ENCODE measurements at places on chromosomes 1 and 21.

GRCh38 chr1:8625981-8626898 lies 191.2 kb downstream of the RERE start:
- DNase-seq = peak; percentile 77

DNA sequence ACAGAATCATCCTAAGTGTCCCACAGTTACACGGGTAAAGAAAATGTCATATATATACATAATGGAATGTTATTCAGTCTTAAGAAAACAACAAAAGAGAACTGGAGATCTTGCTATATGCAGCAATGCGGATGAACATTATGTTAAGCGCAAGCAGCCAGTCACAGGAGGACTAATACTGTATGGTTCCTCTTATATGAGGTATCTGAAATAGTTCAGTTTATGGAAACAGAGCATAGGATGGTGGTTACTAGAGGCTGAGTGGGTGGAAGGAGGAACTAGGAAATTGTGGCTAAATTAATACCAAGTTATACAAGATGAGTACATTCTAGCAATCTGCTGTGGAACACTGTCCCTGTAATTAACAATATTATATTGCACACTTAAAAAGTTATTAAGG lies 834.3 kb downstream of the KCNT2 start:
- DNase-seq = no peak

DNA sequence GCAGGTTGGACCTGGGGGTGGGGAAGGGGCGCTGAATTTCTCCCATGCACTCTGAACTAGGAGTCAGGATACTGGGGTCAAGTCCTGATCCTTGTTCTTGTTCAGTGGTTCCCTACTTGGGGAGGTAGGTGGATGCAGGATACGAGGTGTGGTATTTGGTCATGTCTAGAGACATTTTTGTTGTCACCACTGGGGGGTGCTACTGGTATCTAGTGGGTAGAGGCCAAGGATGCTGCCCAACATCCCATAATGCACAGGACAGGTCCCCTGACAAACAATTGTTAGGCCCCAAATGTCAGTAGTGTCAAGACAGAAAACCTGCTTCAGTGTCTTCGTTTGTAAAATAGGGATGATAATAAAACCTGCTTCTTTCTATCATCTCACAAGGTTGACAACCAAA lies 259.0 kb upstream of the FOXD3 start:
- no peak for DNase-seq

DNA sequence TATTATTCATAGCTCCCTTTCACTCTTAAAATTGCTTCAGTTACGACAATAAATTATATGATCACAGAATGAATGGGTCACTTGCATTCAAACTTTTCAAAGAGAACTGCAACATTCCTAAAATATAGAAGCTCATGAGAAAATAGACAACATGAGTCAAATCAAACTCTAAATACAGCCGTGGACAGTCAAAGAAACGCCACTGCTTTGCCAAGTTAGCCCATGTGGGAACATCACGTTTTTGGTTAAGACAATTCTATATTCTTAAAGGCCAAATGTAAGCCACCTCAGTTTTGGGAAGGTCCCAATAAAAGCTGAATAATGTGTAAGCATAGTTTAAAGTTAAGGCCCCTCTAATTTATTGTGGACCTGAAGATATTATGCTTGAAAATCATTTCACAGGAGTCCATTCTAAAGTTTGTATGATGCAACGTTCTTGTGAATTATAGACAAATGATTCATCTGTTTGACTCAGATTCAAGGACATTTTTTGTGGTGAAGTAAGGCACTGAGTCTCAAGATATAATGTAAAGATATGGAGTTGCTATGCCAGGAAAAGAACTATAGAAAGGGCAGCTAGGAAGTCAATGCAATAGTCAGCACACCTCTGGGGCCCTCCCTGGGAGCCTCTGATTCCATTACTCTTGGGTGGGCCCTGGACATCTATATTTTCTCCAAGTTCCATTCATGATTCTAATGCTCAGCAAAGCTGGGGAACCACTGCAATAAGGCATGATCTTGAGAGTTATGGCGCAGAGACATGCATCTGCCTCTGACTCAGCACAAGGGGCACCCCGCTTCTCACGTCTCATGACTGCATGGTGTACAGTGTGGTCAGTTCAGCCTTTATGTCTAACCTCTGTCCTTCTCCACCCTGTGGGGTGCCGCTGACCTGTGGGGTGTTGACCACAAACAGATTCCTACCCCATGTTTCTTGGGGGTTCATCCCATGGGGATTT lies 33.9 kb downstream of the ETS2 start:
- DNase-seq = no peak

- DNase-seq = no peak
Measured at GRCh38 chr1:196306421-196306820, 301.8 kb downstream of the KCNT2 start.

DNA sequence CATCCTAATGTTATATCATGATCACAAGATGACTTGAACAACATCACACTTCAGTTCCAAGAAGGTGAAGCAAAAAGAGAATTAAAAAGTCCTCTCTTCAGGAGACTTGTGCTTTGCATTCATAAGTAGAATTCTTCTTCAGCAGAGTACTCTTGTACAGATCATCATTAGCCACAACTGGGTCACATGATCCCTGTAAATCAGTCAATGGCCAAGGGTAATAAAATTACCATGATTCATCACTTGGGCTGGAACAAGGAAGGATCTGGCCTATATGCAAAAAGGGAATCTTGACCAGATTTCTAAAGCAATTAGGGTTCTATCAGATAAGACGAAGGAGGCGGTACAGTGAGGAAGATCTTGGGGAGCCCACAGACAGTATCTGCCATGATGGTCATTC lies 458.0 kb upstream of the DEPDC1 start:
- DNase-seq = no peak

DNA sequence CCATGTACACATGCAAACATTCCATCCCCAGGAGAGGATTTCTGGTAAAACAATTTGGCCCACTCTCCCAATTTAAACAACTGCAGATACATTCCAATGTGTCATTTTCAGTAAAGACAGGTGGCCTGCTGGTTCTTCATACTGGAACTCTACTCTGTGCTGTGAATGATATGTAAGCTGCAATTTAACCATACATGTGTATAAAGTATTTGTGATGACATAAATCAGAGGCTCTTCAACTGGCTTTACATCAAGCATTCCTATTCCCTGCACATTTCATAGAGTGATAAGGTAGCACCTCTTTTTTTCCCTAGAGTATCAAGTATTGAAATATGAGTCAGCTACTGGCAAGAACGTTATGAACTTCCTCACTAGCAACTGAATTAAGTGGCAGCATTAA lies 649.5 kb upstream of the ADGRL2 start:
- no peak for DNase-seq

GRCh38 chr1:167808104-167808503 lies 86.3 kb downstream of the MPZL1 start:
- peak; percentile 66 for DNase-seq

GRCh38 chr1:63813829-63814277 lies 40.0 kb downstream of the ROR1 start:
- DNase-seq = peak; percentile 96

DNA sequence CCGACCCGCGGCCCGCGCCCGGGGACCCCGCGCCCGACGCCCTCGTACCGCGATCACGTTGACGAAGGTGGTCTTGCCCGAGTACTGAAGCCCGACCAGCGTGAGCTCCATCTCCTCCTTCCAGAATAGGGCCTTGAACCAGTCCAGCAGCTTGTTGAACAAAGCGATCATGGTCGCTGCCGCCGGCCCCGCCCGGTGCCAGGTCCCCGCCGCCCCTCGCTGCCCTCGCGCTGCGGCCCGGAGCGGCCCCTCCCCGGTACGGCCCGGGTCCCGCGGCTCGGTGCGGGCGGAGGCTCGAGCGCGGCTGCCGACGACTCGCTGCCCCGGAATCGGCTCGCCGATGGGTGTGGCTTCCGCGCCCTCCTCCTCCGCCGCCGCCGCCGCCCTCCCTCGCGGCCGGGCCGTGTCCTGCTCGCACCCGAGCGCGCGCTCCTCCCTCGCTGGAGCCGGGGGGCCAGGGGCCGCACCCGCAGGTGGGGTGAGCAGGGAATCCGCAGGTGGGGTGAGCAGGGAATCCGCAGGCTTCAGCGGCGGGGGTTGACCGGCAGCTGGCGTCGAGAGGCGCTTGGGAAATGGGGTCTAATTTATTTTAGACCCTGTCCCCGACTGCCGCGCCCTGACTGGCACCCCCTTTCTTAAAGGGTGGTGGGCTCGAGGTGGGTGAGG lies at the start of gene ARL8A:
ARL8A (minus strand) TSS at position 336 of the 666 bp plus-strand sequence; CDS start at position 171, 165 bp downstream.
- no peak for DNase-seq

DNA sequence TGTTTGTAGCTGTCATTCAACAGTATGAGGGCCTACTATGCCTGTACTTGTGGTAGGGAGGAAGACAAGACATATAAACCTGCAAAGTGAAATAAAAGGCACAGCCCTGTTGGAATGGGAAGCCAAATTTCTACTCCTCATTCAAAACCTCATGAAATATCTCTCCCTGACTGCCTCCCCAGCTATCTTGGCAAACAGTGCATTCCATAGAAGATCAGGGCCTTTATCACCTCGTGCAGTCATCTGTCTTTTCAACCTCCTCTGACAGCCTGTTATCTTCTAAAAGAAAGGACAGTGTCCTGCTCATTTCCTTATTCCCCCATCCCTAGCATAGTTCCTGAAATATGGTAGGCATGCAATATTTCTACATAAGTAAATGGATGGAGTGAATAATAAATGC lies 71.0 kb downstream of the SH3GLB1 start:
- no peak for DNase-seq

DNA sequence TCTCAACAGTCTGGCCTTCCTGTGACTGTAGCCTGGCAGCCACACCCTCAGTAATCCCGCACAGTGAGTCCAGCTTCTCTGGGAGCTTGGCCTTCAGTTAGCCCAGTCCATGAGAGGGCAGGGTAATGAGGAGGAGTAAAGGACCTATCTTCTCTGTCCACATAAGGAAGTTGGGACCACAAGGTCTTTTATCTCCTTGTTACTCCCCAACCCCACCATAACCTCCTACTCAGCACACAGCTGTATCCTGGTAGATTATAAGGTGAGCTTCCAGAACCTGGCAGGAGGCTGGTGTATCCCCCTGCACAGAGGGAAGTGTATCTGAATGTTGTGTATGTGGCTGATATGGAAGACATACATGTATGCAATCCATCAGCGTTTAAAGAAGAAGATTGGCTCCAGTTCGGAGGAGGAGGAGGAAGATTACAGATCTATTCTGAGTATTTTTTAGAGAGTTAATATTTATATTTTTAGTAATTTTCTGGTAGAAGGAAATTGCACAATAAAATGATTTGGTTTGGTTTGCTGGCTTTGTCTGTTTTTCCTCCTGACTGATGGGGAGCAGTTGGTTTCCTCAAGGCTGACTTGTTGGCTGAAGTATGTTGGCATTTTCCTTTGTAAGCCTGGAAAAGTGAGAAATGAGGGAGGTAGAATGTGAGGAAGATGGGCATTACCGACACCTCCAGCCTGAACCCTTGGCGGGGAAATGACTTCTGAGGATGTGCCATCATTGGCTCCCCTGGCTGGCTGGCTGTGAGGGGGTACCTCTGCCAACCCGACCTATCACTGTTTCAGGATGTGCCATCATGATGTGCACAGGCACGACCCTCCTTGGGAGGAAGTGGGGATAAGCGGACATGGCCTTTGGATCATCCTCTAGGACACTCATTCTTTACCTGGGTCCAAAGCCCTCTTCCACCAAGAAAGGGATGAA lies 5.0 kb downstream of the C1orf226 start:
- DNase-seq = no peak

DNA sequence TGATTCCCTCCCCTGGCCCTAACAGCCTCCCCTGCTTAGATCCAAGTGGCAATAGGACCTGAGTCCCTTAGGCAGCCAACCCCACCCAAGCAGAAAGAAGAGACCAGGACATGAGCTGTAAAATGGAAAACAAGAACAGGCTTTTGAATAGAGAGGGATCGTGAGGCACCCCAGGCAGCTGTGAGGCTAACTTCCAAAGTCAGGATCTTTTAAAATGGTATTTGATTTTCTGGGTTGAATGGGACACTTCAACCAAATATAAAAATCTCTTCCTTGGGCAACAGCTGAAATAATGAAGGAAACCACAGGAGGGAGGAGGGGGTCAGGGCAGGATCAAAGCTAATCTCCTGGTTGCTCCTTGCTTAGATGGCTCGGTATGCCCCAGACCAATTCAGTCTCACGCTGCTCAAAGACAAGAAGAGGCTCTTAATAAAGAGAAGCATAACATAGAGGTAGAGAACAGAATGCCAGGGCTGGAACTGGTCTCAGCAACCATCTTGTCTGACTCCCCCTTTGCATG lies 28.6 kb upstream of the AVPR1B start:
- no peak for DNase-seq

Measured in foreskin melanocyte (primary cell).